ENCODE measurements at places on chromosomes 4 and X. TPM values are rescaled to one million over a fixed set of nuclear protein-coding genes. Genes with fewer than 3 reads are reported as not detected.

The SPANXC gene
- total RNA-seq = not detected

The PPEF2 gene
- not detected for total RNA-seq

The GLOD5 gene
- total RNA-seq = not detected

The HPSE gene
- total RNA-seq = 0.54 TPM

The WDR17 gene
- total RNA-seq = 5.8 TPM

The LRRC66 gene
- 0.68 TPM for total RNA-seq

The GABRE gene
- total RNA-seq = 14.2 TPM

DNA sequence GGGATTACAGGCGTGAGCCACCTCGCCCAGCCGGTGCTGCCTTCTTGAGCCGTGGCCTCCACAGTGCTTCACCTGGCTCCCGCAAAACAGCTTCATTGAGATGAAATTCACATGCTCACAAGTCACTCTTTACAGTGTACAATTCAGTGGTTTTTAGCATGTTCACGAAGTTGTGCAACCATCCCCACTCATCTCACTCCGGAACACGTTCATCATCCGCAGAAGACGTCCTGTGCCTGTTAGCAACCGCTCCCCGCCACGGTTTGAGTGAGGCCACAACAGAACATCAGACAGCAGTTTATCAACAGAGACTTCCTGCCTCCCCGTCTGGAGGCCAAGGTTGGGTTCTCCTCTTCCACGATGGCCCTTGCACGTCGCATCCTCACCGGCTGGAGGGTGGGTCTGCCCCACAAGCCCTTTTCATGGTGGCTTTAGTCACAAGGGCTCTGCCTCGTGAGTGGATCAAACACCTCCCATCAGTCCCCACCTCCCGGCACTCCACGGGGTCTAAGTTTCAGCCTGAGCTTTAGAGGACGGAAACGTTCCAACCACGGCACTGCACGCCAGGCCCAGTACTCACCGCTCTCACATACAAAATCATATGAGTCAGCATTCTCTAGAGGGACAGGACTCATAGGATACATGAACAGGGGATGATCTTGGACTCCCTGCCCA, 29.6 kb upstream of the SPON2 start:
- peaks cover 36% of the 10 kb centered on the region for H3K4me1 ChIP-seq
- H3K27ac ChIP-seq = peak overlapping the region; percentile 85
- H3K27me3 ChIP-seq = no peaks in the 10 kb centered on the region
- DNase-seq = peak; percentile 96

DNA sequence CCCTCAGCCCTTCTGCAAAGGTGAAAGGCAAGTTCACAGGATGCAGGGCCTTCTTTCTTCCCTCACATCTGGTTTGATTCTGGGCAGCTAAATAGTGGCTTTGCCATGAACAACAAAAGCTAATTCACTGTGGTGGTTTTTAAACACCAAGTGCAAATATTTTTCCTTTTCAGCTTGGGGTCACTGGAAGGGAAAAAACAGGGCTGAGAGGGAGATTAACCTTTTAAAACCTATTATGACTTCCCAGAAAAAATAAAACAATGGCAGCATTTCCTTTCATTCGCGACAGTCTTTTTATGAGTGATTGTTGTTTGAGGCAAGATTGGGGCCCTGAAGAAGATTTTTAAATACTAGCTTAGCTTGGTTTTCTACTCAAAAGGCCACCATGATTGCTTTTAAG, 103.7 kb upstream of the SCML1 start:
- H3K27me3 ChIP-seq = no peaks in the 10 kb centered on the region
- H3K27ac ChIP-seq = no peak overlapping the region
- H3K36me3 ChIP-seq = no peaks in the 10 kb centered on the region
- DNase-seq = no peak

- H3K27me3 ChIP-seq = no peaks in the 10 kb centered on the region
- no peaks in the 10 kb centered on the region for H3K4me1 ChIP-seq
- H3K36me3 ChIP-seq = no peaks in the 10 kb centered on the region
- no peak overlapping the region for H3K4me3 ChIP-seq
- DNase-seq = no peak
- H3K27ac ChIP-seq = no peak overlapping the region
Measured at GRCh38 chr4:85815796-85816459, 341.0 kb downstream of the ARHGAP24 start.

- DNase-seq = no peak
- H3K27ac ChIP-seq = no peak overlapping the region
- no peaks in the 10 kb centered on the region for H3K36me3 ChIP-seq
Measured at GRCh38 chr4:26785312-26785711, 75.3 kb upstream of the STIM2 start.

GRCh38 chr4:46645126-46645525, 255.2 kb upstream of the GABRA2 start:
- H3K4me3 ChIP-seq = no peak overlapping the region
- no peaks in the 10 kb centered on the region for H3K36me3 ChIP-seq
- DNase-seq = no peak
- H3K27me3 ChIP-seq = no peaks in the 10 kb centered on the region
- H3K4me1 ChIP-seq = no peaks in the 10 kb centered on the region

DNA sequence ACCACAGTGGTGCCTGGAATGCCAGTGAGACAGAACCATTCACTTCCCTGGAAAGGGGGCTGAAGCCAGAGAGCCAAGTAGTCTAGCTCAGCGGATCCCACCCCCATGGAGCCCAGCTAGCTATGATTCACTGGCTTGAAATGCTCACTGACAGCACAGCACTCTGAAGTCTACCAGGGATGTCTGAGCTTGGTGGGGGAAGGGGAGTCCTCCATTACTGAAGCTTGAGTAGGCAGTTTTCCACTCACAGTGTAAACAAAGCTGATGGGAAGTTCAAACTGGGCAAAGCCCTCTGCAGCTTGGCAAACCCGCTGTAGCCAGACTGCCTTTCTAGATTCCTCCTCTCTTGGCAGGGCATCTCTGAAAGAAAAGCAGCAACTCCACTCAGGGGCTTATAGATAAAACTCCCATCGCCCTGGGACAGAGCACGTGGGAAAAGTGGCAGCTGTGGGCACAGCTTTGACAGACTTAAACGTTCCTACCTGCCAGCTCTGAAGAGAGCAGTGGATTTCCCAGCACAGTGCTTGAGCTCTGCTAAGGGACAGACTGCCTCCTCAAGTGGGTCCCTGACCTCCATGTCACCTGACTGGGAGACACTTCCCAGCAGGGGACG, 32.0 kb downstream of the NAP1L2 start:
- no peak overlapping the region for H3K4me3 ChIP-seq
- H3K4me1 ChIP-seq = no peaks in the 10 kb centered on the region
- no peaks in the 10 kb centered on the region for H3K36me3 ChIP-seq
- H3K27ac ChIP-seq = no peak overlapping the region

- no peak overlapping the region for H3K4me3 ChIP-seq
- no peak overlapping the region for H3K27ac ChIP-seq
- no peak for DNase-seq
- no peaks in the 10 kb centered on the region for H3K36me3 ChIP-seq
- H3K27me3 ChIP-seq = no peaks in the 10 kb centered on the region
Measured at GRCh38 chrX:4850312-4850711, 1136.9 kb upstream of the PRKX start.

- H3K27ac ChIP-seq = no peak overlapping the region
- DNase-seq = no peak
- H3K4me3 ChIP-seq = no peak overlapping the region
Measured at GRCh38 chrX:134971926-134972325, 18.9 kb upstream of the SMIM10 start.

DNA sequence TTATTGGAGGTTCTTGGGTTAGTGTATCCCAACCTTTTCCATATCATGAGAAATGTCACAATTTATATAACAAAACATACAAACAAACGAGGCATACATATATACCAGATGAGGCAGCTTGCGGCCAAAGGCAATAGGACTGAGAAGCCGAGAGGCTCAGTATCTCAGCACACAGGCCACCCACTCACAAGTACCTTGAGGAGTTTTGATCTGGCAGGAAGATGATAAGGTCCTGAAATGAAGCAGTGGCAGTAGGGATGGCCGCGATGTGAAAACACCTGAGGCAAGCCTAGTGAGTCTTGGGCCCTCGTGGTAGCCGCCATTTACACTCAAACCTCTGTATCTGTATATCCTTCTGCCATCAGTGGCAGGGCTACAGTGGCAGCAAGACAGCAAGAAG, 55.3 kb upstream of the PRPS1 start:
- no peak overlapping the region for H3K4me3 ChIP-seq
- no peaks in the 10 kb centered on the region for H3K36me3 ChIP-seq
- no peaks in the 10 kb centered on the region for H3K27me3 ChIP-seq
- no peak overlapping the region for H3K27ac ChIP-seq
- no peak for DNase-seq
- H3K4me1 ChIP-seq = no peaks in the 10 kb centered on the region

GRCh38 chr4:57553728-57554127, 443.5 kb upstream of the IGFBP7 start:
- no peak for DNase-seq
- no peak overlapping the region for H3K27ac ChIP-seq
- no peaks in the 10 kb centered on the region for H3K27me3 ChIP-seq
- H3K36me3 ChIP-seq = no peaks in the 10 kb centered on the region

DNA sequence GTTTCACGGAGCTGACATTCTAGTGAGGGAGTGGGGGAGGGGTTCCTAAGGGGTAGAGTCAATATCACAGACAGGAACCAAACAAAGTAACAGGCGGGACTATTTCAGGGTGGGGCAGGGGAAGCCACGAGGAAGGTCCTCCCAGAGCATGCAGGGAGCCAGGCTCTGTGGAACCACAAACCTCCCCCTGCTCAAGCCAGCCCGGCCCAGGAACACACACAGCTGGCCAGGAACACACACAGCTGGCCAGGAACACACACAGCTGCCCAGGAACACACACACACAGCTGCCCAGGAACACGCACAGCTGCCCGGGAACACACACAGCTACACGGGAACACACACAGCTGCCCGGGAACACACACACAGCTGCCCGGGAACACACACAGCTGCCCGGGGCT, 24.8 kb downstream of the EVC2 start:
- peak; percentile 50 for DNase-seq
- no peak overlapping the region for H3K27ac ChIP-seq
- H3K4me3 ChIP-seq = no peak overlapping the region
- no peaks in the 10 kb centered on the region for H3K4me1 ChIP-seq

GRCh38 chrX:67536564-67536963, 7.3 kb upstream of the AR start:
- H3K4me3 ChIP-seq = no peak overlapping the region
- no peak for DNase-seq
- H3K36me3 ChIP-seq = no peaks in the 10 kb centered on the region

GRCh38 chr4:126592088-126592487, 1040.7 kb upstream of the INTU start:
- no peak overlapping the region for H3K27ac ChIP-seq
- no peaks in the 10 kb centered on the region for H3K27me3 ChIP-seq
- no peaks in the 10 kb centered on the region for H3K36me3 ChIP-seq
- no peaks in the 10 kb centered on the region for H3K4me1 ChIP-seq

DNA sequence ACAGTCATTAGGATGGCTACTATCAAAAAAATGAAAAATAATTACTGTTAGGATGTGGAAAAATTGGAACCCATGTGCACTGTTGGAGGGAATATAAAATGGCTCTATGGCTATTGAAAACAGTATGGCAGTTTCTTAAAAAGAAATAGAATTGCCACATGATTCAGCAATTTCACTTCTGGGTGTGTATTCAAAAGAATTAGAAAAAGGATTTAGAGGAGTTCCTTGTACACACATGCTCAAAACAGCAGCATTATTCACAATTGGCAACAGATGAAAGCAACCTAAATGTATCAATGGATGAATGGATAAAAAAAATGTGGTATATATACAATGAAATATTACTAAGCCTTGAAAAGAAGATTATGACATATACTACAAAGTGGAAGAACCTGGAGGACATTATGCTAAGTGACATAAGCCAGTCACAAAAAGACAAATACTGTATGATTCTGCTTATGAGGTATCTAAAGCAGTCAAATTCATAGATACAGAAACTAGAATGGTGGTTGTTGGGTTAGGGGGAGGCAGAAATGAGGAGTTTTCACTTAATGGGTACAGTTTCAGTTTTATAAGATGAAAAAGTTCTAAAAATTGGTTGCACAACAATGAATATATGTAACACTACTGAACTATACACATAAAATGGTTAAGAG, 123.2 kb downstream of the ELOVL6 start:
- H3K27ac ChIP-seq = no peak overlapping the region
- DNase-seq = no peak
- no peaks in the 10 kb centered on the region for H3K36me3 ChIP-seq
- no peaks in the 10 kb centered on the region for H3K4me1 ChIP-seq

DNA sequence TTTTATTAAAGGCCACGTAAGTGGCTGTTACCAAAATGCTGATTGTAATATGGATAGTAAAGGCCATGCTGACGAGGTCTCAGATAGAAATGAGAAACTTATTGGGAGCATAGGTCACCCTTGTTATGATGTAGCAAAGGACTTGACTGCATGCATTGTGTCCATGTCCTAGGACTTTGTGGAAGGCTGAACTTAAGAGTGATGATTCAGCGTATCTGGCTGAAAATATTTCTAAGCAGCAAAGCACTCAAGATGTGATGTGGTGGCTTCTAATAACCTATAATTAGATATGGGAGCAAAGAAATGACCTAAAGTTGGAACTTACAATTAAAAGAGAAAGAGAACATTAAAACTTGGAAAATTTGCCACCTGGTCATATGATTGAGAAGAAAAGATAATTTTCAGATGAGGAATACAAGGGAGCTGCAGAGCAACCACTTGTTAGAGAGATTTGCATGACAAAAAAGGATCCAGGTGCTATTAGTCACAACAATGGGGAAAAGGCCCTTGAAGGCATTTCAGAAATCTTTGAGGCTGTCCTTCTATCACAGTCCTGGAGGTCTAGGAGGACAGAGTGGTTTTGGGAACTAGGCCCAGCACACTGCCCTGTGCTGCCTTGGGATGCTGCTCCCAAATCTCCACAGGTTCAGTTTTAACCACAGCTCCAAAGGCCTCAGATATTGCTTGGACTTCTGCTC, 793.7 kb upstream of the LCORL start:
- no peaks in the 10 kb centered on the region for H3K4me1 ChIP-seq
- no peak overlapping the region for H3K4me3 ChIP-seq
- H3K27ac ChIP-seq = no peak overlapping the region
- no peaks in the 10 kb centered on the region for H3K27me3 ChIP-seq

- no peak overlapping the region for H3K27ac ChIP-seq
- DNase-seq = no peak
- H3K36me3 ChIP-seq = no peaks in the 10 kb centered on the region
- H3K27me3 ChIP-seq = no peaks in the 10 kb centered on the region
- H3K4me3 ChIP-seq = no peak overlapping the region
Measured at GRCh38 chr4:69818060-69818639, 41.8 kb downstream of the SULT1E1 start.

- no peak overlapping the region for H3K27ac ChIP-seq
- no peak for DNase-seq
- no peaks in the 10 kb centered on the region for H3K36me3 ChIP-seq
- no peak overlapping the region for H3K4me3 ChIP-seq
- H3K27me3 ChIP-seq = no peaks in the 10 kb centered on the region
Measured at GRCh38 chrX:22758807-22759481, 240.8 kb upstream of the DDX53 start.

Measured in sigmoid colon (tissue), 7 donors.